ENCODE measurements at places on chromosomes 11 and 22.

DNA sequence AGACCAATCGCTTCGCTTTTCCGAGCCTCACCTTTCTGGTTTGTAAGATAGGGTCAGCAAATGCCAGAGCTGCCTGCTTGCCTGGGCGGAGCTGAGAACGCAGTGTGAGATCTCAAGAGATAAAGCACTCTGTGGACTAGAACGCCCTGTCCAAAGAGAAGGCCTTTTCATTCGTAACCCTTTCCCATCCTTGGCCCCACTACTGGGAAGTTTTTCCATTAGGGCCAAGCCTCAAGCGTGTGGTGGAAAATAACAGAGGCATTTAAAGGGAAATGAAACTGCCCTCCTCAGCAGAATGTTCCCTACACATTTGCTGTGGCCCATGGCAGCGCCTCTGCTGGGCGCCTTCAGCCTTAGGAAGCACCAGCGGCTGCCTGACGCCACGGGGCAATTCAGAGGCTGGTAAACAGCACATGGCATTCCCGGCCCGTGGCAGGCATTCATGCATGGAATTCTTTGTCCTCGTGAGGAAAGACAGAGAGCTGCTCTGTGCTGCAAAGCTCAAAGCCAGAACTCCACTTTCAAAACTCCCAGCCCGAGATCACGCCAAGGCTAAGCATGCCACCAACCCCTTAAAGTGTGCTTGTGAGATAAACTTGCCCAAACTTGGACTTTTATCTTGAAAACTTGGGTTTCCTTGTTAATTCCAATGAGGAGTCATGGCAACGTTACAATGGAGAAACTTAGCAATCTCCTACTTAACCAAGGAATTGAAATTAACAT is 38.1 kb downstream of the AHNAK start:
- DNase-seq, result peak; percentile 71

DNA sequence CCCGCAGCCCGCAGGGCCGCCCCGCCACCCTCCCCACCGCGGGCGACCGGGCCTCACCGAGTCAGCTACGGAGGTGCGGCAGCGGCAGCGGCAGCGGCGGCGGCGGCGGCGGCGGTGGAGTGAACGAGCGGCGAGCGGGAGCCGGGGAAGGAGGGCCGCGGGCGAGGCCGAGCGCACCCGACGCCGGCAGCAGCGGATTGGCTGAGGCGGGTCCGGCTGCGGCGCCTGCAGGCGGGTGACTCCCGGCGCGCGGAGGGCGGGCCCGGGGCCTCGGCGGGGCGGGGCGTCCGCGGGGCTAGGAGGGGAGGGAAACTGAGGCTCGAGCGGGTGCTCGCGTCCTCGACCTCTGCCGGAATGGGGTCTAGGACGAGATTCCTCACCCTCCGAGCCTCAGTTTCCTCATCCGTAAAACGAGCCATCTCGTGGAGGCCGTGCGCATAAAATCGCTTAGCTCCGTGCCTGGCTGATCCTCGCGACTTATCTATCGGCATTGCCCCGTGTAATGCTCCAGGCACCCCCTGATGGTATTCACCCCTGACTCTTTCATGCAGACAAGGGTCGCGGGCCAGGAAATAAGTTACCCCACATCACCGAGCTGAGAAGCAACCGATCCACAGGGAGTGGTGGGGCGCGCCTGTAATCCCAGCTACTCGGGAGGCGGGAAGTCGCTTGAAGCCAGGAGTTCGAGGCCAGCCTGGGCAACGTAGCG is at the start of gene CPT1A:
Gene CPT1A, minus strand, starts transcription at position 199 of the 709 bp plus-strand sequence. CDS start 26,442 bp downstream, outside the sequence.
- DNase-seq, result peak; percentile 50

GRCh38 chr11:130394615-130395014 is 33.8 kb downstream of the ADAMTS8 start:
- no peak for DNase-seq

GRCh38 chr22:23121000-23121421 is 20.8 kb downstream of the RSPH14 start:
- no peak for DNase-seq

DNA sequence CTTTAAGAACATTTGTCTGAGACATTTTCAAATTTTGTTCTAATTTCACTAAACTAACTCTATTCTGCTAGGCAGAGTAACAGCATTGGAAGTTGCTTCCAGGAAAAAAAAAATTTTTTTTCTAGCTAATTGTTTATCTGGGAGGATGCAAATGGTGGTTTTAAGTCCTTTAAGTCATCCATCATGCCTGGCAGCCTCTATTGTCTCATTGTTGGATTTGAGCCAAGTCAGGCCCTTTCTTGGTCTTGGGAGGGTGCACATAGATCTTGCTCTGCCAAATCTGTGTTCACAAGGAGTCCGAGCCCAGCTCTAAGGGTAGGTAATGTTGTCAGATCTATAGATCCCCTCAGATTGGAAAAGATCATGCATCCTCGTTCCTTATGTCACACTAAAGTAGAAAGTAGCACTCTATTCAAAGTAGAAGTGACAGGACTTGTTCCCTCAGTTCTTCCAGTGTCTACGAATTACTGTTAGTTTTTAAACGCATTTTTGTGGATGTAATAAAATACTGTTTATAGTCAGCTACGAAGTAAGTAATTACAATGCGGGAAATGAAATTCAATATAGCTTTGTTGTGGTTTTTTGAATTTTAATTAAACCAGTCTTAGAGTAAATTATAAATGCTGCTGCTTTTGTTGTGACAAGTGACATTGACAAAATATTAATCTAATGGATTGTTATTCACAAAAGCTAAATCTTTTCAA is 166.0 kb upstream of the RASSF10 start:
- DNase-seq, result no peak

DNA sequence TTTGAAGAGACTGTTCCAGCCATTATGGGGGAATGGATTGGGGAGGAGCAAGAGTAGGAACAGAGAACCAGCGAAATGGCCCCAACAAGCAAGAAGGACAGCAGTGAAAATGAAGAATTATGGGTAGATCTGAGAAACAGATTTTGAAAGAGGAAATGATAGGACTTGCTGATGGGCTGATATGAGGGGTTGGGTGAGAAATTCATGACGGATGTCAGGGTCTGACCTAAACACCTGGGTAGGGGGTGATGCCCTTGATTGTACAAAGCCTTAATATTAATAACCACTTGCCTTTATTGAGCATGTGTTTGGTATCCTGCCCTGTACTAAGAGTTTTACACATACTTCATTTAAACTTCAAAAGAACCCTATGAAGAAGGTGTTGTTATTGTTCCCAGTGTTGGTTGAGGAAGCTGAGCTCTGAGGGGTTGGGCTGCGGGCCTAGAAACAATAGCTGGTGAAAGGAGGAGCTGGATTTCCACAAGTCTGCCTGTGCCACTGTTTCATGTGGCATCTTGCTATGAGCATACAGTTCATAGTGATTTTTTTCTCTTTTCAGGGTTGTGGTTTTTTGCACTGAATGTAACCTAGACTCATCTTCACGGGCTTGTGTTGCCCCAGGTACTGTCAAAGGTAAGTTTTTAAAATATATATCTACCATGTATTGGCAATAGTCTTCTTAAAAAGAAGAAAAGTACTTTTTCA is 61.1 kb upstream of the TNRC6B start:
- no peak for DNase-seq
